ENCODE measurements at places on chromosomes 16 and 17.

- peak; percentile 69 for DNase-seq
Measured at GRCh38 chr16:23679274-23679985, 741 bp downstream of the PLK1 start.

- DNase-seq: no peak
Measured at GRCh38 chr16:17155485-17155884, 315.3 kb downstream of the XYLT1 start.

GRCh38 chr17:39772987-39773934 is 35.5 kb downstream of the GRB7 start:
- no peak for DNase-seq

GRCh38 chr17:81513753-81514488 is 1.3 kb upstream of the ACTG1 start:
- peak; percentile 83 for DNase-seq

GRCh38 chr16:78684655-78685375 is 585.4 kb downstream of the WWOX start:
- no peak for DNase-seq

DNA sequence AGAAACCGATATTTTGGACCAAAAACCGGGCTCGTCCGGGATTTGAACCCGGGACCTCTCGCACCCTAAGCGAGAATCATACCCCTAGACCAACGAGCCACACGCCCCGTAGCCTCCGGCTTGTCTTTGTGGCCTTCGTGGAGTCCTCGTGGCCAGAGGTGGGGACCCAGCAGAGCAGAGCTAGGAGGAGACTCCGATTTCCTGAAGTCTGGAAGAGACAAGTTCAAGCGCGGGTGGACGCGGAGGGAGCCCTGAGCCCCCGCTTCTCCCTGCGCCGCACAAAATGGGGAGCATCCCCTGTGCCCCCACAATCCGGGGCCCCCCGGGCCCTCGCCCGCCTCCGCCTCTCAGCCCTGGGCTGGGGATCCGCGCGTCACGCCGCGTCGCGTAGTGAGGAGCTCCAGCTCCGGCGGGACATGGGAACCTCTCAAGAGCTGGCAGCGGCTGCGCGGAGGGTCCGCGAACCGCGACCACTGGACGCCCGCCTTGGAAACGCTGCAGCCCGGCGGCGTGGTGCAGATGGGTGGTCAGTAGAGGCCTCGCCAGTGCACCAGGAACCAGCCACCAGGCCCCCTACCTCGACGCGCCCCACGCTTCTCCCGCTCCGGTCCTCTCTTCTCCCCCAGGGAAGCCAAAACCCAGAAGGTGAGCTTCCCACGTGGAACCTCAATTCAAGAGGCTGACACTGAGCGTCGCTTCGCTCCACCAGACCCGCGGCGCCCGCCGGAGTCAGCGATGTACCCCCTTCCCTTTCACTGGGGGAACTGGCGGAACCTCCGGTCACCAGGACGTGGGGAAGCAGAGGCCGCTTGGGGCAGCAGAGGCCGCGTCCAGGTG is 5.2 kb upstream of the OR1F1 start:
- no peak for DNase-seq

DNA sequence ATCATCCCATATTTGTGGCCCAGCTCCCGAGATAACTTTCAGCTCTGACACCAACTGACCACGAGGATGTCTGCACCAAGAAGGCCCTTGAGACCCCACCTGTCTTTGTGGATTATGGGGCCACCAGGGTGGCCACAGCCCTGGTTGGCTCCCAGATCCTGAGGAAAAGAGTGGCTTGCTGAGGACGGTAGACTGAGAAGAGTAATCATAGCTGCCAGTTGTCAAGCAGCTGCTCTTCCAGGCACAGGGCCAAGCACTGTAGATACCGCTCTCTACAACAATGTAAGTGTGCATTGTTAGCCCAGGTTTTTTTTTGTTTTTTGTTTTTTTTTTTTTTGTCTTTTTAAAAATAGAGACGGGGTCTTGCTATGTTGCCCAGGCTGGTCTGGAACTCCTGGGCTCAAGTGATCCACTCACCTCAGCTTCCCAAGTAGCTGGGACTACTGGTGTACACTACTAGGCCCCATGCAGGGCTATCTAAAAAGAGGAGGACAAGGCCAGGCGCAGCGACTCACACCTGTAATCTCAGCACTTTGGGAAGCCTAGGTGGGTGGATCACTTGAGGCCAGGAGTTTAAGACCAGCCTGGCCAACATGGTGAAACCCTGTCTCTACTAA is 9.6 kb downstream of the ZNF205 start:
- DNase-seq: no peak

- no peak for DNase-seq
Measured at GRCh38 chr16:30723725-30724355, 24.4 kb upstream of the PHKG2 start.

- no peak for DNase-seq
Measured at GRCh38 chr16:4303973-4304372, 11.9 kb upstream of the GLIS2 start.

GRCh38 chr17:17890773-17891759 is 54.3 kb upstream of the SREBF1 start:
- DNase-seq: peak; percentile 74

DNA sequence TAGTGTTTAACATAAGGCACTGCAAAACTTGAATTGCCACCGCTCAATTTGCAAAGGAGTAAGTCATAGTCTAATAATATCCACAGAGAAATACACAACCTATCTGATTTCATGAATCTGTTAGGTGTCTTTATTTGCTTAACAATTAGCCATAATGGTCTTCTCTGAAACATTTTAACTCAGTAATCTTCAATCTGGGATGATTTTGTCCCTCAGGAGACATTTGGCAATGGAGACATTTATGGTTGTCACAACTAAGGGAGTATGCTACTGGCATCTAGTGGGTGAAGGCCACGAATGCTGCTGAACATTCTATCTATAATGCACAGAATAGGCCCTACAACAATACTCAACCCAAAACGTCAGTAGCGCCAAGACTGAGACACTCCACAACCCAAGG is 4.3 kb downstream of the UBE2G1 start:
- DNase-seq: no peak

- DNase-seq: no peak
Measured at GRCh38 chr16:69620573-69620972, 54.8 kb downstream of the NFAT5 start.

- DNase-seq: no peak
Measured at GRCh38 chr17:11924076-11924475, 73.2 kb downstream of the ZNF18 start.

- DNase-seq: no peak
Measured at GRCh38 chr17:66006654-66007053, 185.3 kb downstream of the CEP112 start.

- DNase-seq: no peak
Measured at GRCh38 chr16:88584676-88585075, 14.5 kb downstream of the ZC3H18 start.

GRCh38 chr17:63279498-63280230 is 166.4 kb downstream of the CYB561 start:
- peak; percentile 47 for DNase-seq

- DNase-seq: no peak
Measured at GRCh38 chr17:28204751-28205150, 114.2 kb upstream of the TMEM97 start.

- no peak for DNase-seq
Measured at GRCh38 chr17:33777674-33778073, 477.4 kb upstream of the CCL2 start.

DNA sequence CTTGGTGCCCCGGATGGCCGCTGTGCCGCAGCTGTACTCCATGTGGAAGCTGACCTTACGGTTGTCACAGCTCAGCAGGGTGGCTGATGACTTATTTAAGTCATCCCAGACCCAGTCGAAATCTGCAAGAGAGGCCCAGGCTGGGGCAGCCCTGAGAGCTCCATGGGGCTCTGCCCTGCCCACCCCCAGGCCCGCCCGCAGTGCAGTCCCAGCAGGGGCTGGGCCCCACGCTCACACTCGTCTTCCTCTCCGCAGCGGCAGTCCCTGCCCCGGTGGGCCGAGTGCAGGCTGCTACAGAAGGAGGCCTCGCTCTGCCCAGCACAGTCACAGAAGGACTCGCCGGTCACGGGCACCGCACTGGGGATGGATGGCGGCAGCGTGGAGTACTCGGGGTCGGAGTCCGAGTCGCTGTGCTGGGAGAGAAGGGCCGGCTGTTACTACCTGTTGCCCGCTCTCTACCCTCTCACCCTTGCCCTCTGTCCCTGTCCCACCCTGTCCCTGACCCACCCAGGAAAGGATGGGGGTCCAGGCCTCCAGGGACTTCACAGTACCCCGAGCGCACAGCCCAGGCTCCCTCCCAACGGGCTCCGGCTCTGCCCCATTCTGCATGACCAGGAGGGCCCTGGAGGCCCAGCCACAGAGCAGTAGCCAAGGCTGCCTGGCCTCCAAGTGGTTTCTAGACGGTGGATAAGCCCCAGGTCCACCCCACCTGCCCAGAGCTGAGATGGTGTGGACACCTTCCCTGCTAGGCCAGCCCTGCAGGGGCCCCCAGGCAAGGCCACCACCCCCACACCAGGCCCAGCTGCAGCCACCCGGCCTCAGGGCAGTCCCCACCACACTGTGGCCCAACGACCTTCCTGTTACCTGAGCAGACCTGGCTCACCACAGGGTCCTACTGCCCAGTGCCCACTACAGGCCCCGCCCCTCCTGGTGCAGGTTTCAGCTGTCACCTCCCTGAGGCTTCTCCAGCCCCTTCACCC is 3.9 kb downstream of the SPSB3 start:
- no peak for DNase-seq

GRCh38 chr17:2844416-2844815 is 48.2 kb downstream of the RAP1GAP2 start:
- no peak for DNase-seq

- DNase-seq: no peak
Measured at GRCh38 chr17:45867171-45867570, 22.5 kb downstream of the SPPL2C start.

DNA sequence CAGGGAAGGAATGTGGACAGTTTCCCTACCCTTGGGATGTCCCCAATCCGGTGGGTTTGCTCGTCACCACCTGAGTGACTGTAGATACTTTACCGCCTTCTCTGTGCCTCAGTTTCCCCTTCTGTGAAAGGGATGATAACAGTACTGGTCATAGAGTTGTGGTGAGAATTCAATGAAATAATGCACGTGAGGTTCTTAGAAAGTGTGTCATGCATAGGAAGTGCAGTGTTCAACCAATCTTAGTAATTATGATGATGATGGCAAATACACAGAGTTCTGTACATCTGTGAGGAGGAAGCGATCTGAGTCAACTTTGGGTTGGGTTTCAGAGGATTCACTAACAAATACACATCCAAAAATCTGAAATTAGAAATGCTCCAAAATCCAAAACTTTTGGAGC is 114.6 kb upstream of the HS3ST2 start:
- DNase-seq: no peak

DNA sequence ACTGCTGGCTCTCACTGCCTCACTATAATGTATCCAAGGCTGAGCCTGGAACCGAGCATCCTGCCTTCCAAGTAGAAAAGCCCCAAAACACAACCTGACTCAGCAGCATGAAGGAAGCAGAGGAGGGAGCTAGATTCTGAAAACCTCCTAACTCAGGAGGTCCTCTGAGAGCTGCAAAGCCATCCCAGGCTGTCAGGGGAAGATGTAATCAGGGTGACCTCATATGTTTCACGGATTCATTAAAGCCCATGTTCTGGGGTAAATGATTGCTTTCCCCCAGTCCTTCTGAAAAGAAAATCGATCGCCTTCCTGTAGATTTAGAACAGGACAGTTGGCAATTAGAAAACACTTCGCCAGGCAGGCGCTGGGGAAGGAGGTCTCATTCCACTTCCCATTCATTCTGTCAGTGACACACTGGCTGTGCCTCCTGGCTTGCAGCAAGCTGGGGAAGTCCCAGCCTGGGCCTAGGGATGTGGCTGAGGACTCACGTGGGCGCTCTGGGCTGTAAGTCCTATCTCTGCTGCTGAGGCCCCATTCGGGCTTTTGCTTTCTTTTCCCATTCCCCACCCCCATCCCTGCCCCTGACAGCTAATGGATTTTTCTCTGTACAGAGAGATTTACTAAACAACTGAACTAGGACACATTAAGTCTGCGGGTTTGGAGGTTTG is 75.7 kb upstream of the TMEM132E start:
- DNase-seq: no peak

- DNase-seq: no peak
Measured at GRCh38 chr16:83269541-83269940, 538.2 kb upstream of the HSBP1 start.

DNA sequence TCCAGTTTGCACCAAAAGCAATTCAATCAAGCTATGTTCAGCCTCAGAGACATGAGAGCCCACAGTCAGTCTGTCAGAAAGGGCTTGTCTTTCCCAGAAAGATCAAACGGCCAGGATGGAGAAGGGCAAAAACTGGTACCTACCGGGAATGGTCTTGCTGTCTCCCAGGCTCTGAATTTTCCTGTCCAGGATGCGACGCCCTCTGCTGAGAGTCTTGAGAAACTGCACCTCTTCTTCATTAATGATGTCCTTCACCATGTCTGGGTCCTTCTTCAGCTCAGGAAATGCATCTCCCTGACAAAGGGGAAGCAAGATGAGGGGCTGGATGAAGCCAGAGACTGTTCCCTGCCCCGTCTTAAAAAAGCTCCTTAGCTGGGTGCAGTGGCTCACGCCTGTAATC is 15.8 kb upstream of the EXOSC6 start:
- peak; percentile 60 for DNase-seq

GRCh38 chr16:85275533-85276249 is 163.4 kb upstream of the CIBAR2 start:
- DNase-seq: peak; percentile 23

DNA sequence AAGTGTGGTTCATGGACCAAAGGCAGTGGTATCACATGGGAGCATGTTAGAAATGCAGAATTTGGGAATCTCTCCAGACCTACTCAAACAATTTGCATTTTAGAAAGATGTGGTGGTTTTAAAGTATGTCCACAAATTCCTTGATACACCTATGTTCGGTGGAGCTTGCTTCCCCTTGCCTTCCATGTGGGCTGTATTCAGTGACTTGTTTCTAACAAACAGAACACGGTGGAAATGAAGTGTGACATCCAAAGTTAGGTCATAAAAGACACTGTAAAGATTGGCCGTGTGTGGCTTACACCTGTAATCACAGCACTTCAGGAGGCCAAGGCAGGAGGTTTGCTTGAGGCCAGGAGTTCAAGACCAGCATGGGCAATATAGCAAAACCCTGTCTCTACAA is 16.7 kb downstream of the COQ7 start:
- no peak for DNase-seq

GRCh38 chr17:66988069-66988798 is 23.7 kb downstream of the CACNG4 start:
- no peak for DNase-seq

GRCh38 chr16:67548265-67549126 is 13.8 kb upstream of the CTCF start:
- DNase-seq: no peak

DNA sequence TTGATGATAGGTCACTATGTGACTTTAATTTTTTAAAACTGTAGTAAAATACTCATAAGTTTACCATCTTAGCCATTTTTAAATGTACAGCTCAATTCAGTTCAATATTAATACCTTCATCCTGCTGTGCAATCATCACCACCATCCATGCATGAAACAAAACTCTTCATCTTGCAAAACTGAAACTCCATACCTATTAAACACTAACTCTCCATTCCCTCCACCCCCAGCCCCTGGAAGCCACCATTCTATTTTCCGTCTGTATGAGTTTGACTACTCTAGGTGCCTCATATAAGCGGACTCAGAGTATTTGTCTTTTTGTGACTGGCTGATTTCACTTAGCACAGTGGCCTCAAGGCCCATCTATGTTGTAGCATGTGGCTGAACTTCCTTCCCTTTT is 9.4 kb upstream of the CNEP1R1 start:
- no peak for DNase-seq

GRCh38 chr17:44132275-44132821 is 8.9 kb upstream of the HDAC5 start:
- DNase-seq: no peak

- DNase-seq: no peak
Measured at GRCh38 chr17:20926532-20926931, 116.3 kb downstream of the USP22 start.

- no peak for DNase-seq
Measured at GRCh38 chr17:74202938-74203337, 540 bp upstream of the RPL38 start.
